ENCODE measurements at places on chromosomes 2 and 18.

DNA sequence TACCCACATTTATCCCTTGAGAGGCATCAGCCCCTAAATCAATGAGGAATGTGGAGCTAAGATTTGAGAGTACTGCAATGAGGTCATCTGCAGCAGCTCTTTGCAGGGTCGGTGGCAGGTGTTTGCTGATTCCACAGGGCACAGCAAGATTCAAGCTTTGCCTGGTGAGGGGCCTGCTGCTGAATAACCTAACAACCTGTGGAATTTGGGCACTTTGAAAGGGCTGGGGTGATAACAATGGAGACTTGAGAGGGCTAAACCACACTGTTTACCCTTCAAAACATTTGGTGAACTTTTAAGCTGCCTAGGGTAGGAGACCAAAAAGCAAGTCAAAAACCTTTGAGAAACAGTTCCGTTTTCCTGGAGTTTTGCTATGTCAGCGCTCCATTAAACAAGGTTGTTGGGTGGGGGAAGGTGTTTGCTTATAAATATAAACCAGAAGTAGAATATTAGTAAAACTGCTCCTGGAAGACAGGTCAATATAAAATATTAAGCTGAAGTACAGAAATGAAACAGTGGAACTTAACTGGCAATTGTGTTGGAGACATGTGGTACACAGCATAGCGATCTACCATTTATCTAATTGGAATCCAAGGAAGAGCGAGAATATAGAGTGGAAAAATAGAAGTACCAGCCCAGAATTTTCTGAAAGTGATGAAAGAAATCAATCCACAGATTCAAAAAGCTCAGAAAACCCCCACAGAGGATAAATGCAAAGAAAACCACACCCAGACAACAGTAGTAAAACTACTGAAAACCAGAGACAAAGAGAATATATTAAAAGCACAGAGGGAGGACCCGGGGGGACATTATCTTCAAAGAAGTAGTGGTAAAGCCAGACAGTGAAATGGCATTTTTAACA is 15.7 kb downstream of the COPS8 start:
- no peak for DNase-seq

- no peak for DNase-seq
These were observed 132.8 kb downstream of the THADA start for GRCh38 chr2:43462866-43463641.

- DNase-seq, result peak; percentile 36
These were observed 89.6 kb downstream of the UXS1 start for GRCh38 chr2:106104332-106105062.

DNA sequence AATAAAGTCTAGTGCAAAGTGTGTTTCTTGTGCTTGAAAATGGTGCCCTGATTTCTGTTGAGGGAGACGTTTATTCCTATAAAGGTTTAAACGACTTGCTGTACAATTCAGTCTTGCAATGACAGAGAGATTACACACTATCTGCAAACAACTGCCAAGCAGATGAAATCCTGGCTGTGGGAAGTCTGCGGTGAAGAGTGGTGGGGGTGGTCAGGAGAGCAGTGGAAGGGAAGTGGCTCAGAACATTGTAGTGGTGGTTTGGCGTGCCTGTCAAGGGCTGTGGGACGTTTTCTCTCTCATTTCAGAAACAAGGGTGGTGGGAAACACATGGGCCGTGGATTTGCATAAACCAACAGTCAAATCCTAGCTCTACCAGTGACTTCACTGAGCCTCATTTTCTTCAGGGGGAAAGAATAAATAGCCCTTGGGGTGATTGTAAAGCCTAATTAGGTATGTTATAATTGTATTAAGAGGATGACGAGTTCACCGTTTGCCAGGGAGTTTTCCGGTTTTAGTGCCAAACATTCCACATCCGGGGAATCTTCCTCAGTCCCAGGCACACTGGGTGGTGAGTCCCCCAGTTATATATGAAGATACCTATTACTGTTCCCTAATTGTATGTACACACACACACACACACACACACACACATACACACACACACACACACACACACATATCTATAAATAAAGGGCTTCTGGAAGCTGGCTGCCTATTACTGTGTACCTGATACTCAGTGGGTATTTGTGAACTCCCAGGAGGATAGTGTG is 115.0 kb downstream of the SPTBN1 start:
- DNase-seq, result peak; percentile 88

- DNase-seq, result no peak
These were observed 453.4 kb downstream of the BCL11A start for GRCh38 chr2:60100034-60100433.

- DNase-seq, result peak; percentile 86
These were observed 85.1 kb upstream of the ATL2 start for GRCh38 chr2:38462121-38462661.

Measured in foreskin fibroblast (primary cell).